Renal cortical epithelial cell (primary cell): ENCODE measurements at places on chromosomes 5 and 9.

GRCh38 chr9:113910036-113910639 lies 34.0 kb downstream of the ZNF618 start:
- DNase-seq: no peak

DNA sequence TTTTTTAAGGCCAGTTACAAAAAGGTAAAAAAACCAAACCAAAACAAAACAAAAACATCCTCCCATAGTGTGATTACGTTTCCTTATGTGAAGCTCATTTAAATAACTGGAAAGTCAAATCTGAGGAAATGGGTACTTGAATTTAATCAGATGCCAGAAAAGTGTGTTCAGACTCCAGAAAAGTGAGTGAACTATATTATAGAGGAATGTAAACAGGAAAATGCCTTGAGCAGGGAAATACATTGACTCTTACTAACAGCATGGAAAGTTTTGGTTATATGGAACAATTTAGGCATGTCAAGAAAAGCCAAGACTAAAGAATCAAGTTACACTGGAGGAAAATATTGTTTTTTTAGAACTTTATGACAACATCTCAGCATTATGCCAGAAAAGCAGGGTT lies 37.8 kb upstream of the RNF20 start:
- DNase-seq: no peak

- DNase-seq: no peak
Observed at GRCh38 chr9:96644137-96644536, 11.0 kb downstream of the PRXL2C start.

DNA sequence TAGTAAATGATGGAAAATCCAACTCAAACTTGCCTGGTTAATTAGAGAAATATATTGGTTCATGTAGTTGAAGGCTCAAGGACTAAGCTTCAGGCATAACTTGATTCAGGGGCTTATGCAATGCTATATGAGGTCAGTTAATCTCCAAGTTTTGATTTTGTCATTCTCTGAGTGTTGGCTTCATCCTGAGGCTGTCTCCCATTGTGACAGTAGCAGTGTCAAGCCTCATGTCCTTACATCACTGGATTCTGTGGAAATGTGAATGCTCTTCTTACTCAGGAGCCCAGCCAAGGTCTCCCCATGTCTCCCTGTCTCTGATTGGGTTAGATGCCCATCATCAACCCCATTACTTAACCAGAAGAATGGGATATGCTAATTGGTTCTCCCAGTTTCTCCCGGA lies 44.4 kb upstream of the SNX2 start:
- no peak for DNase-seq

- peak; percentile 97 for DNase-seq
Observed at GRCh38 chr9:110125207-110125751, 82.7 kb downstream of the C9orf152 start.

DNA sequence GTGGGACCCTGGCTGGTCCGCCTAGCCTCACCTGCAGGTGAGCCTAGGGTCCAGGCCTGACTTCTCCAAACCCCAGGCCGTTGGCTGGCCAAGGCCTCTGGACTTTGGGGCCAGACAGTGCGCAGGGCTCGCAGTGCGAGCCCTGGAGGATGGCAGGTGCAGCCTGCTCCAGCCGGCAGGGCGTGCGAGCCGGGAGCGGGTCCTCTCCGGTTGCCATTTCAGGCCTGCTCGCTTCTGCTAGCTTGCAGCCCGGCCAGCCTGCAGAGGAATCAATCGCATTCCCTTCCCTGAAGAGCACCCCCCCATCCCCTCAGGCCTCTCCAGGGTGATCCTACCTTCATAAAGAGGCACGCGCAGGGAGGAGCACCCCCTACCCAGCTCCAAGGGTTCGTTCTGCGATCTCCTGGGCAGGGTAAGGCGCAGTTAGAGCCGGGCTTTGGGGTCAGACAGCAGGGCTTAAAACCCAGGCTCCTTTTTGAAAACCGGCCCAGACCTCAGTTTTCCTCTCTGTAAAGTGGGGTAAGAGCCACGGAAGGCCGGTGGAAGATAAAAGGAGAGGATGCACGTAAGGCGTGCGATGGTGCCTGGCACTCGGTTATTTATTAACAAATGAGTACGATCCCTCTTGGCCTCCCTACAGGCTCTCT lies 6.2 kb downstream of the BARHL1 start:
- no peak for DNase-seq

GRCh38 chr9:17986595-17986994 lies 407.7 kb downstream of the SH3GL2 start:
- DNase-seq: no peak

DNA sequence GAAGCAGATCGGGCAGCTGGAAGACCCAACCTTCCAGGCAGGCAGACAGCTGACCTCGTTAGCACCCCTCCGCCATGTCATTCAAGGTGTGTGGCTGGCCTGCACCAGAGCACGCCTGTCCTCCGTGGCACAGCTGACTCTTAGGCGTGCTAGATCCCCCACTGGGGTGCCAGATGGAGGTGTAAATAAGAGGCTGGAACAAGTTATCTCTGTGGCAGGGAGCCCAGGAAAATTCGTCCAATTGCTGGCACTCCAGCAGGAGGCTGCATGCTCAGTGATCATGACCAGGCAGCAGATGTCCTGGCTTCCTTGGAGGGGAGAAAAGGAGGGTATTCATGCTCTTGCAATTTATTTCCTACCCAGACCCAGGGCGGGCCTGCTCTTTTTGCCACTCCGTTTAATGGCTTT lies 7.8 kb upstream of the ALDOB start:
- DNase-seq: no peak

DNA sequence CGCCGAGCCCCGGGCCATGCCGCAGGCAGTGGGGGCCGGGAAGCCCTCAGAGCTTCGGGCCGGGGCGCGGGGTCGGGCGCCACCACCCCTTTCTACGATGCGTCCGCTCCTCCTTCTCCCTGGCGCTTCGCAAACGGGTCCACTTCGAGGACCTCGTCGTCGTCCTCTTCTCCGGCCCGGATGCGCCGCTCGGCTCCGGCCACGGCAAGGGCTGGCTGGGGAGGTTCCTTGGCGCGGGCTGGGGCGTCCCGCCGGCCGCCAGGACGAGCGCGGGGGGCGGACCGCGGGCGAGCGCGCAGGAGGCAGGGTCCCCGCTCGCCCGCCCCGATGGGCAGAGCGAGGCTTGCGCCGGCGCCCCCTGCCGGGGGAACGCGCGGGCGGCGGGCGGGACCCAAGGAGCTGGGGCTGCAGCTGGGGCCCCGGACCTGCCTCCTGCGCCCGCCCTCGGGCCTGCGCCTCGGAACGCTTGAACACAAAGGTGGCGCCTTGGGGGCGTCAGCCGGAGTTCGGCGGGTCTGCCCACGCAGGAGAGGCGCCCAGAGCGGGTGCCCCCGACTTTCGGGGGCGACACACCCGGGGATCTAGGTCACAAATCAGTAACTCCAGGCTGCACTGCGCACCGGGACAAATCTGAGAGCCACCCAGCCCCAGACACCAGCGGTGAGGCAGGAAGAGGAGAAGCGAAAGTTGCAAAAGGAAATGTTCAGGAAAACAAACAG lies at the start of gene ROR2:
Gene ROR2, minus strand, starts transcription at position 283 of the 719 bp plus-strand sequence.
- DNase-seq: no peak

DNA sequence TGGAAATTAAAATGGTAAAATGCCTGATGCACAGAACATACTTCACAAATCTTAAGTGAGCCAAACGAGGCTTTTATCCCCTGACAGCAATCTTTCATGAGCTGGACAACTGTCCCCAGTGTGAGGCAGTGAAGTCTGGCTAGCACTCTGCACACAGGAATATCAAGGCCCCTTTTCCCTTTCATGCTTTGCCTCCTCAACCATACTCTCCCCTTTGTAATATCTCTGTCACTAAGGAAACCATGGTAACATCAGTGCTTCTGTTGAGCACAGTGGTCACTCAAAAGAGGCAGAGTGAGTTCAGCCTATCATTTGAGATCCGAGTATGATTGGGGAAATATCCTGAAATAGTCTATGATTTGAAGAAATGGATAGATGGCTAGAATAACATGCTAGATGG lies 318.3 kb downstream of the ENC1 start:
- no peak for DNase-seq

- no peak for DNase-seq
Observed at GRCh38 chr9:27634879-27635278, 61.6 kb upstream of the C9orf72 start.

DNA sequence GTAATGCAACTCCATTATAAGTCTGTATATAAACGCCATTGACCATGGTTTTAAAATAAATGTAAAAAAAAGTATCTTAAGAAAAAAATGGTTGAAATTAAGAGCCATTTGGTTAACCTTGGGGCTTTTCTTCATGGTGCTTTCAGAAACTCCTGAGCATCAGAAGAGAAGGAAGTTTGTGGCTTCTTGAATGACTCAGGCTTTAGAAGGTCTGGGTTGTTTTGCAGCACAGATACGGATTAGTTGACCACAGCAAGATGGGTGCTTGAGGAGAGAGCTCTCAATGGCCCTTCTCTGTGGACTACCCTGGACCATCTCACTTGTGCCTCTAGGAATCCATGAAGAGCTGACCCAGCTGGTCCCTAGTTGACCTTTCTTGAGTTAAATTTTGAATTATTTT lies 189.5 kb downstream of the TMEM38B start:
- no peak for DNase-seq

DNA sequence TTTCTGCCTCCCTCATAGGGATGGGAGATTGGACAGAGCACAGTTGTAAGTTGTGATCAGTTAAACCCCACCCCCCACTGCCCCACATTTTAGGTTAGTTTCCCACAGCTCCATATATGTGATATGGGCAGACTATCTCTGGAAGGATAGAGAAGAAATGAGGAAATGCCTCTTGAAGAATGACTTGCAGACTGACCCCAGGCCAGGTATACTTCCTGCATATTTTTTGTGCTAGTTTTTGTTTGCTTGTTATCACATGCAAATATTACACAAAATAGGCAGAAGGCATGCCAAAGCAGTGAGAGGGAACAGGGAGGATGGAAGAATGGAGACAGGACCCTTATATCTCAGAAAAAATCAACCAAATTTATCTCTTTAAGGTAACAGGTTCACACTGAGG lies 10.1 kb upstream of the GLRX start:
- no peak for DNase-seq

GRCh38 chr5:40017135-40017534 lies 592.4 kb upstream of the DAB2 start:
- DNase-seq: no peak

DNA sequence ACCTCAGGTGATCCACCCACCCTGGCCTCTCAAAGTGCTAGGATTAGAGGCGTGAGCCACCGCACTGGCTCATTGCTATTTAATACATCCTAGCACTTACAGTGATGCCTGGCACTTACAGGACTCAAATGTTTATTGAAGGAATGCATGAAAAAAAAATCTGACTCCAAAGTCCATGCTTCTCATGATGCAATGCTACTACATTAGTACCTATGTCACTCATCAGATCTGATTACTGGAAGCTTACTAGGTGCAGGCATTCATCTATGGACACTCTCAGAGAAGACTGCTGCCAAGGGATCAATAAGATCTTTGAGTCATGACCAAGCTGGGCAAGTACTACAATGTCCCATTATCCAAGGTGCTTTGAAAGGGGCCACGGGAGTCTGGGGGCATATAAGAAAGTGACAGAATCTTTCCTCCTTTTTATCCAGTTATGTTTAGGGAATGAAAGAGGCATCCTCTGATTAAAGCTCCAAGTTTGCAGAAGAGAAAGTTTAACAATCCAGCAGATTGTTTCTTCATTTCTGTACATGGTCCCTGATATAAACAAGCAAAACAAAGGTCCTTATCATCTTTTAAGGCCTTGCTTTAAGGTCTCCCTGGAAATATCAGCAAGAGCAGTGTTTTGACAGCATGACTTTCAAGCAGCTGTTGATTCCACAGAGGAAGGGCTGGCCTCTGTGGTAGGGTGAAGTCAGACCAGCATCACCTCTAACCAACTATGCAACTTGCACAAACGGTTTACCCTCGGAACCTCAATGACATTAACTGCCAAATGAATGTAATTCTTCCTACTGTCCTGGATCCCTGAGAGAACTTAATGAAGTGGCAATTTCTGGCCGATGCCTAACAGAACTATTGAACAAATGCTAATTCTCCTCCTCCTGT lies 35.9 kb downstream of the ARPC5L start:
- DNase-seq: no peak

GRCh38 chr9:97468658-97469448 lies 32.6 kb upstream of the TMOD1 start:
- peak; percentile 44 for DNase-seq

GRCh38 chr5:13956471-13956870 lies 12.0 kb upstream of the DNAH5 start:
- peak; percentile 6 for DNase-seq

DNA sequence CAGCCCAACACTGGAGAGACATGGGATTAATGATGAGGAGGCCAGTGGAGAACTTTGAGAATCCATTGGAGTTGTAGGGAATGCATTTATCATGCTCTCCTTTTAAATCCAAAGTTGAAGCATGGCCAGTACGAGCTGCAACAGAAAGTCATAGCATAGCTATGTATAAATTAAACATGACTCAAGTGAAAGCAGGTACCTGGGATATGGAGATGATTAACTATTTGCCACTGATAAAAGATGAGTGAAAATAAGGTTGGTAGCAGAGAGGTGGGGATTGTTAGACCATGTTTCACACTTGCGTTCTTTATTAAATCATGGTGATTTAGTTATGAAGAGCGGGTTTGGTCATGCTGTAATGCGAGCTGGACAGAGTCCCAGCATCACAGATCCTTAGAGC lies 189.6 kb downstream of the ARHGEF28 start:
- DNase-seq: peak; percentile 89
